ENCODE measurements at places on chromosomes 11 and 22.
A peak's percentile ranks its signal among the peaks of the same experiment; 100 is the strongest.

GRCh38 chr22:19797086-19798002 is 36.8 kb downstream of the TBX1 start:
- no peak for DNase-seq

DNA sequence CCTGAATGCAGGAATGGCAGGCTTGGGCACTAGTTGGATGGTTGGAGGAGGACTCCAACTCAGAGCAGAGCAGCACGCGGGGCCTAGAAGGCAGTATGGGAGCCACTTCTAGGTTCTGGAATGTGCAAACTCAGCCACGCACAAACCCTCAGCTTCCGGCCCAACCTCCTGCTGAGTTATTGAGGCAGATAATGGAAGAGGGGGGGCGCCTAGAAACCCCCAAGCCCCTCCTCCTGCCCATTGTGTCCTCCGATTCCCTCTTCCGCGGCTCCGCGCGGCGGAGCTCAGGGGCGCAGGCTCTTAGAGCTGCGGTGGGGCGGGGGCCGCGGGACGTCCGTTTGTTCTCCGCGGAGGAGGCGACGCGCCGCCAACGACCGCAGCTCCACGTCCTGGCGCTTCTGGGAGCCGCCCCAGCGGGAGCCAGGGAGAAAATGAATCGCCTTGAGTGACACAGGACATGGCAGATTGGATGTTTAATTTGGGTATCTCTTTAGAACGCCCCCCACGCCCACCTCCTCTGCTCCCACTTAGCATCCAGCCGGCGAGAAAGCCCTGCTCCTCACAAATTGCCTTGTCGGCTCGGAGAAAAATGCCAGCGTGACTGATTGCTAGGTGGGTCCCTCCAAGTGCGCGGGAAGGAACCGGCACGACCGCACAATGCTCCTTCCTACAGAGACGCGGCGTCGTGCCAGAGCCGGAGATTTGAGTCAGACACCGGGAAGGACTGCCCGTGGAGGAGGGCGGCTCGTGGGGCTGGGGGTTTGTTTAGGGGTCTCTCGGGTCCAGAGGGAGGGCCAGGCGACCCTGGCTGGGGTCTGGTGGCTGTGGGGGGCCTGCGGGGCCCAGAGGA is 144.6 kb downstream of the NECTIN1 start:
- DNase-seq: no peak

DNA sequence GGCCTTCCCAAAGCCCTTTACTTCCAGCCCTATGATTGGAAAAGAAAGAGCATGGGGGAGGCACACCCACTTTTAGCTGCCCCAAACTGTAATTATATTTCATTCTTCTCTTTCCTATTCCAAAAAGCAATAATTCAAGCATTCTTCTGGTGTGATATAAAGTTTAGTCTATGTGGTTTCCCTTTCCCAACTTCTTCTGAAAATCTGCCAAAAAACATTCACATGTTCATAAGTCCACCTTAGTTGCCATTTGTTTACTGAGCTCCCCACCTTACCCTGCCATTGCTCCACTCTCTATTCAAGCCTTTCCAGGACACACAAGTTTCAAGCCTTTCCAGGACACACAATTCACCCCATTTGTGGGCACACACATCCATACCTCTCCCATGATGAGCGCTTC is 111.6 kb upstream of the BMAL1 start:
- no peak for DNase-seq

DNA sequence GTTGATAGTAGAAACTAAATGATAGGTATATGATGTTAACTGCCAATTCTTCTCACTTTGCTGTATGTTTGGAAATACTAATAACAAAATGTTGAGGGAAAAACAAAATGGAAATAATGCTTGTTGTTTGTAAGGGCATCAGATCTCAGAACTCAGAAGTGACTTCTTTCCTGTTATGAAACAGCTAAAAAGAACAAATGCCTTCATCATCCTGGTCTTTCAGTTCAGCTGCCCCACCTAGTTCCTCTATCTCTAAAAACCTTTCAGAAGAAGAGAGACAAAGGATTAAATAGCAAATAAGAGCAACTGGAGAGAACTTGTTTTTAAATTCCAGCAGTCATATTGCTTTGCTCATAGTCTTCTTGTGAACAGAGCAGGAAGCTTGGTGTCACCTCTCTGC is 345.3 kb upstream of the NCAM1 start:
- DNase-seq: no peak

DNA sequence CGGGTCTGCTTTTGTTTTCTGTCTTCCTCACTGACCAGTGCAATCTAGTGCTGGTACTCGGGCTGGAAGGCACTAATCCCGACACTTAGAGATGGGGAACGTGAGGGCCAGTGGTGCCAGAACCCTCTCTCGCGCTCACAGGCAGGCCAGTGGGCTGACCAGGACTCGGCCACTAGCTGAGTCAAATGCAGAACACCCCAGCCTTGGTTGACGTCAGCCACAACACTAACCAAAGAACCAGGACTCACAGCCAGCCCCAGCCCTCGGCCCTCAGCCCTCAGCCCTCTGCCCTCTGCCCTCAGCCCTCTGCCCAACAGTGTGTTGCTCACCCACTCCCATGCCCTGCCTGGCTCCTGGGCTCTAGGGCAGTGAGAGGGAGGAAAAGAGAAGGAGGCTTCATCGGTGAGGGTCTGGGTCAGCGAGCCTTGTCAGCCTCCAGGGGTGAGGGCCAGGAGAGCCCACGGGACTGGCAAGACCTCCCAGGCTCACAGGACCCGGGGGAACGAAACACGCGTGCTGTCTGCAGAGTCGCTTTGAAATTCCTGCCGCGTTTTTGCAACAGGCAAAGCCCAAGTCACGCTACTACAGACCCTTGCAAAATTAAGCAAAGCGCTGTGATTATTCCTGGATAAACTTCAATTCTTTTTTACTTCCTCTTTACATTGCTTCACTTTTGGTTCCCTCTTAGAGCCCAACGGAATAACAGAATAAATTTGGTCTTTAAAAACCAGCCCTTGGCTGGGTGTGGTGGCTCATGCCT is 27.5 kb downstream of the KIAA0930 start:
- no peak for DNase-seq

GRCh38 chr11:122744357-122744756 is 88.8 kb downstream of the UBASH3B start:
- DNase-seq: no peak

DNA sequence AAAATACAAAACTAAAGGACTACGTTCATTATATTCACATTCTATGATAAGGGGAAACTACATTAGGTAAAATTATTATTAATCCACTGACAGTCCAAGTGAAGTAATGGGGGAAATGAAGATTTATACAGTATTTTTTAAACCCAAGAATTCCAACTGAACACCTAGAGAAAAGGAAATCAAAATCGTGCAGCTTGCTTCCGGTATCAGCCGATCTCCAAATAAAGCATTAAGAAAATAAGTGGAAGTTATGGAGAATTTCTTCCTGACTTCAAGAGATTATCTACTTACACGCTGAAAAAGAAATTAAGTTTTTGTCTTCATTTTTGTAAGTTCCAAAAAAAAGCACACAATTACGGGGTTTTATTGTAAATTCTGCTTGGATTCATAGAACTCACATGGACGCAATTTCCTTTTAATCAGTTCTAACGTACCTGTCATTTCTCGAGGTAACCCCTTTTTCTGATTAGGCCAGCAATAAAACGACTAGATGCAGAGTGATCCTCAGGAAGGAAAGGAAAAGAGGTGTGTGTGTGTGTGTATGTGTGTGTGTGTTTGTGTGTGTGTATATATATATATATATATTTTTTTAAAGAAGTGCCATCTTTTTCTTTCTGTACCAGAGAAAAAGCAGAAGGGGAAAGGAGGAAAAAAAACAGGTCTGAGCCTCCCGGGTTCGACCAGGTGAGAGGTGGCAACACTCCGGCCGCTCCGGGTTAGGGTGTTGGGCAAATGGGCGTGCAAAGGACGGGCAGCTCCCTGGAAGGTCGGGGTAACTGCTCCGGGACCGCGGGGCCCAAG is 1.1 kb downstream of the ZBTB44 start:
- DNase-seq: no peak

DNA sequence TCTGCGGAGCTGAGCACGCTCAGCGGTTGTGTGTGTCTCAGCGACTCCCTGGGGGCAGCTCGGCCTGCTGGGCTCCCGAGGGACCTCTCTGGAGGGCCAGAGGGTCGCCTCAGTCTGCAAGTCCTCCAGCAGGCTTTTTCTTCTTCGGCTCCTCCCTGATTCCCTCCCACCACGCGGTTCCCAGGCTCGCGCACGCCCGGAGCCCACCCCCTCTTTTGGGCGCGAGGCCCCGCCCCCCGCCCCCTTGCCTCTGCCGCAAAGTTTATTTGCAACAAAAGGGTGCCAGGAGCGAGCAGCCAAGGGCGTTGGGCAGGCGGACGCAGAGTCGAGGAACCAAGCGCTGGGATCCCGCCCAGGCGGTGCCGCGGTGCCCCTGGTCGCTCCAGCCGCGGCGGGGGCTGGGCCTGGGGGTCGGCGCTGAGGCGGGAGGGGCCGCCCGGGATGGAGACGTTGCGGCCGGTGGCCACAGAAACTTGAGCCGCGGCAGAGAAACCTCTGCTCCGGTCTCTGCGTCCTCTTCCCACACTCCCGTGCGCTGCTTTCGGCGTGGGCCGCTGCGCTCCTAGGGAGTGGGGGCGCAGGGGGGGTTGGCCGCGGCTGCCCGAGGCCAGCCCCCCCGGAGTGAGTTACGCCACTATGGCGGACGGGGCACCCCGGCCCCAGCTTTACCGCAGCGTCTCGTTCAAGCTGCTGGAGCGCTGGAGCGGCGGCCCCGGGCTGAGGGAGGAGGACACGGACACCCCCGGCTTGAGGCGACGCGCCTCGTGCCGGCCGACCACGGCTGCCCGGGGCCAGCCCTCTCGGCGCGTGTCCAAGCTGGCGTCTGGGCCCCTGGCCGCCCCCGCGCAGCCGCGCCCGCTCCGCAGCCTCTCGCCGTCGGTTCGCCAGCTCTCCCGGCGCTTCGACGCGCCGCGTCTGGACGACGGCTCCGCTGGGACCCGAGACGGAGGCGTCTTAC is at the start of gene ARHGEF17:
Gene ARHGEF17 (plus strand): TSS at position 274 of the 958 bp plus-strand sequence. CDS start 363 bp downstream, at position 637.
- DNase-seq: peak; percentile 10

DNA sequence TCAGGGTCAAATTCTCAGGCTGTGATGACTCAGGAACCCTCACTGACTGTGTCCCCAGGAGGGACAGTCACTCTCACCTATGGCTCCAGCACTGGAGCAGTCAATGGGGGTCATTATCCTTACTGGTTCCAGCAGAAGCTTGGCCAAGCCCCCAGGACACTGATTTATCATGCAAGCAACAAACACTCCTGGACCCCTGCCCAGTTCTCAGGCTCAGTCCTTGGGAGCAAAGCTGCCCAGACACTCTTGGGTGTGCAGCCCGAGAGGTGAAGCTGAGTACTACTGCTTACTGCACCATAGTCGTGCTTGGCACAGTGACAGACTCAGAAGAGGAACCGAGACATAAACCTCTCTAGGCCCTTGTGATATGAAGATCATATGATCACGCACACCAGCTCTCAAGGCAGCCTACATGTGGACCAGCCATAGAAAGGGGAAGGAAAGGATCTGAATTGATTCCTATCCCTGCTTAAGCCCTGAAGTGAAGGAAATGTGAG is 58.2 kb downstream of the ZNF280B start:
- no peak for DNase-seq

GRCh38 chr22:27331526-27332281 is 469.9 kb downstream of the MN1 start:
- DNase-seq: no peak
